Panc1 (cell line): ENCODE measurements at places on chromosomes 3 and 15. TPM values are rescaled to one million over a fixed set of nuclear protein-coding genes. Genes with fewer than 3 reads are reported as not detected.

- no peak for DNase-seq
Measured at GRCh38 chr3:196654735-196655090, 15.2 kb downstream of the NRROS start.

Gene GALNT15
- 0.10 TPM for total RNA-seq

Gene SEMA3G
- total RNA-seq = 1.6 TPM

- DNase-seq = no peak
Measured at GRCh38 chr3:37545479-37545878, 316.2 kb upstream of the CTDSPL start.

Gene GRIP2
- total RNA-seq = 6.5 TPM

Gene SPATA12
- 0.10 TPM for total RNA-seq

DNA sequence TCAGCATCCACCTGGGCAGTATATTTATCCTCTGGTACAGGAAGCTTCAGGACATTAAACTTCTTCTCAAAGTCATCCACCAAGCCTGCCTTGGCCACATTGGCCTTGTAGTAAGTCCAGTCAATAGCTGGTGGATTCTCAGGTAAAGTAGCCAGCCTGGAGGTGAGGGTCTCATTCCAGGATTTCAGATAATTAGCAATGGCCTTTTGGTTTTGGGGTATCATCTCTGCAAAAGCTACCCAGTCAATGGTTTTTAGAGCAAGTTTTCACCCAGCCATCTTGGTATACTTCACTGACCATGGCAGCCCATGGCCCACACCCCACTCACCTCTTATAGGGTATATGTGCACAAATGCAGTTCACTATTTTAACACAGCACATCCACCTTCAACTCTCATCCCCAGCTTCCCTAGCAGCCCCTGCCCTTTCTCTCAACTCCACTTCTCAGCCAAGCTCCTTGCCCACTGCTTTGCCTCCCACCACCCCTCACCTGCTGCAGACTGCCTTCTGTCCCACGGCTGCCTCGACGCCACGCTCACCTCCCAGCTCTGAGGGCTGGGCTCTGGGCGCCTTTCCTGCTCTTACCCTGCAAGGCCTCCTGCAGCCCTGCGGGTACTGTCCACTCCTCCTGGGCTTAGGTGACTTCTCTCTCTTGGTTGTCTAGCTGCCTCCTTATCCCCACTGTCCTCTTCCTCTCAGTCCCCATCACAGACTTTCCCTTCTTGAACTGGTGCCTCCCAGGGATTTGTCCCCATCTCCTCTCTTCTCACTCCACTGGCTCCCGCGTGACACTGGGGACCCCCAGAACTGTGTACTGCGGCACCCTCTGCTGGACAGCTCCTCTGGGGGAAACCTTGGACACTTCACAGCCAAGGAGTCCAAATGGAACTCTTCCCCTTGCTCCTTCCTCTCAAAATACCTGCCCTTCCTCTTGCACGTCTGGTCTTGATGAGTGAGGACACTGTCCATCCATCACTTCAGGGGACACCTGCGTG, 1.7 kb upstream of the TGM5 start:
- DNase-seq = no peak

DNA sequence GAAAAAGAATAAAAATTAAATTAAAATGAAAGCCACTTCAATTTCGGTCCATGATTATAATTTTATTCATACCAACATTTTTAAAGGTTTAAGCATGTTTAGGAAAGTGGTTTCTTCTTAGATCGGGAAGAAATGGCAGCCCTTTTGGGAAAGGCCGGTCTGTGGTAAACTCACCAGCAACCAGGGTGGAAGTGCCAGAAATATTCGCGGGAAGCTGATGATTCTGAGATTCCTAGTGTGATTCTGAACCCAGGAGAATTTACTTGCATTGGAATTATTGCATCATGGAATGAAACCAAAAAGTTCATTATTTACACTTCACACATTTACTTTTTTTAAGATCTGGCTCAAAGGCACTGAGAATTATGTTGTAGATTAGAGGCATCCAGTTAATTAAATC, 97.2 kb upstream of the CCNL1 start:
- DNase-seq = no peak

Gene UROC1
- not detected for total RNA-seq

GRCh38 chr3:56884387-56884786, 82.6 kb upstream of the ARHGEF3 start:
- no peak for DNase-seq

DNA sequence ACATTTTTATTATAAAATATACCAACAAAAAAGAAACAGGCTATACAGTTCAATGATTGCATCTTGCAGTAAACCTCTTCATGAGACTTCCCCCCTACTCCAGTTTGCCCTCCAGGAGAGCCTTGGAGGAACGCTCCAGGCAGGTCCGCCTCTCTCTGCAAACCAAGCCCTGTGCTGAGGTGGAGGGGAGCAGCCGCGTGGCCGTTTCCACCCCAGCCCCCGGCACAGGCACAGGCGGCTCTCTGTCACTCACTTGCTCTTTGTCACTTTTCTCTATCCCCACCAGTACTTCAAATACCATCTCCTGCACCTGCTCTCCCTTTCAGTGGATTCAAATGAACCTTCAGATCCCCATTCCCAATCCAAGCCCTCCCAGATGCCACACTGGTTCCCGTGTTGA, 479.9 kb downstream of the OCA2 start:
- DNase-seq = no peak

GRCh38 chr15:63765338-63765737, 68.4 kb downstream of the HERC1 start:
- DNase-seq = no peak

Gene CHRM5
- not detected for total RNA-seq

GRCh38 chr3:47892286-47893040, 89.5 kb downstream of the DHX30 start:
- DNase-seq = no peak

GRCh38 chr3:157093096-157093495, 66.9 kb downstream of the CCNL1 start:
- no peak for DNase-seq

- no peak for DNase-seq
Measured at GRCh38 chr3:128603811-128604775, 46.5 kb downstream of the RPN1 start.
